ENCODE measurements at places on chromosomes 7 and 10.
A peak's percentile ranks its signal among the peaks of the same experiment; 100 is the strongest.

DNA sequence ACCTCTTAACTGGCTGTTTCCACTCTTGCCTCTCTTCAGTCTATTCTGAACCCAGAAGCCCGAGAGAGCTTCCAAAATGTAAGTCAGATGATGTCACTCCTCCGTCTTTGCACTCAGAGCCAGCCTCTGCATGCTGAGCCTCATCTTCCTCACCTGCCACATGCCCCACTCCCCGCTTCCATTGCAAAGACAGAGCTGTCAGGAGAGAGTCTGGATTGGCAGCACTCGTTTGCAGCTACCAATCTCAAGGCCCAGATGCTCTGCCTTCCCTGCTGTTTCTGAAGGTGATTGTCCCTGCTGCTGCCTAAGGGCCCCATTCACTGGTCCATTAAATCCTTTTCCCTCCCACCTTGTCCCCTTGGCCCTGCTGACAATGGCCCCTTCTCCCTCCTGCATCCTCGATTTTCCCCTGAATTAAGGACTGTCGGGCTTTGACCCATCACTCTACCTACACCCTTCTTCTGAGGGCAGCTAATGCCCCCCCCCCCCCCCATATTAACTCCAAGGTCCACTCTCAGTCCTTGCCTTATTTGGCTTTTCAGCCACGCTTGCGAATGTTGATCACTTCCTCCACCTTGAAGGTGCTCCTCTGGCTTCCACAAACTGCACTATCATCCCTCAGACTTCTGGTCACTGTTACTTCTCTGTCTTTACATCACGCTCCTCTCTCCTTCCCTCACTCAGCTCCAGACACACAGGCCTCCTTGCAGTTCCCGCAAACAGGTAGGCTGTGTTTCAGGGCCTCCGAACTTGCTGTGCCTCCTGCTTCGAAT is 98.5 kb downstream of the CHN2 start:
- DNase-seq: no peak

GRCh38 chr10:113612154-113612553 is 51.7 kb downstream of the NRAP start:
- DNase-seq: no peak

DNA sequence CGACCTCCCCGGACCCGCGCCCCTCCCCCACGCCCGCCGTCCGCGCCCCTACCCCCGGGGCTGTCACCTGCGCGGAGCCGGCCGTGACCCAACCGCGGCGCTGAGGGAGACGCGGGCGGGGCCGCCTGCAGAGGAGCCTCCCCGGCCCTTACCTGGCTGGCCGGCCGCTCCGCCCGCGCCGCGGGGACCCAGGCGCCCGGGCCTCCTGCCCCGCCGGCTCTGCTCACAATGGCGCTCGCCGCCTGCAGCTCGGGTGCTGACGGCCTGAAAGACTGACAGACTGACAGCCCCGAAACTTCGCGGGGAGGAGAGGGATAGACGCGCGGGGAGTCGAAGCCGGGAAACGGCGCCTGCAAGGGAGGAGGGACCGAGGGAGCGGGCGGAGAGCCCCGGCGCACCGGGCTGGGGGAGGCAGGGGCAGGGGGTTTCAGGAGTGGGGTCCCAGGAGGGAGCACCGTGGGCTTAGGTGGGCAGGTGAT is 393 bp downstream of the ZNF467 start:
- no peak for DNase-seq

DNA sequence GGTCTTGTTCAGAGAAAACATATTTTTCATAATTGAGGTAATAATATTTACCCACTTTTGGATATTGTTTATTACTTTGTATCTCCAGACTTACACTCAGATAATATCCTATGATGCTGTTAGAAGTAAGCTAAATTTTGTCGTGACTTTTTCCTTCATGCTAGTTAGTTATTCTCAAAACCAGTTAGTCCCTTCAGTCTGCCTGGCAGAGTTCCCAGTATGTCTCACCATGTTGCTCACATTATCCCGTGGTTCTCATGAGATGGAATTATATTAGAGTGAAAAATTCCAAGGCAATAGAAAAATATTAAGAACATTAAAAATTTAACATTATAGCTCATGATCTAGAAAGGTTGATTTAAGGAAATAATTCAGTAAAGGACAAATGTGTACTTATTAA is 81.5 kb upstream of the SMIM30 start:
- no peak for DNase-seq

DNA sequence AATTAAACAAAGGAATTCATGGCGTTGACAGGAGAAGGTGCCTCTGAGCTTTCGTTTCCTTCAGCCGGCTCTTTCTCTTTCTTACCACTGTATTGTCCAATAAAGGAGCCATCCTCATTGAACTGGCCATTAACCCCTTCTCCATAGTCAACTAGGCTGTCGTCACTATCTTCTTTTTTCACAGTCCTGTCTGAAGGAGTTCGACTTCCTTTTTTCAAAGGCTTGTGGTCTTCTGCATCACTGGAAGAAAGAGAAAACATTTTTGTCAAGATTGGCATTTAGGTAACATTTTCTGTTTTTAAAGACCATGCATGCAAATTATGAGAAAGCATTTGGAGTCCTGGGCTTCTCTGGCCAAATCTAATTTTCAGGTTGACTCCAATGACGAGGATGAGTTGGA is 19.7 kb upstream of the LAMB4 start:
- no peak for DNase-seq

DNA sequence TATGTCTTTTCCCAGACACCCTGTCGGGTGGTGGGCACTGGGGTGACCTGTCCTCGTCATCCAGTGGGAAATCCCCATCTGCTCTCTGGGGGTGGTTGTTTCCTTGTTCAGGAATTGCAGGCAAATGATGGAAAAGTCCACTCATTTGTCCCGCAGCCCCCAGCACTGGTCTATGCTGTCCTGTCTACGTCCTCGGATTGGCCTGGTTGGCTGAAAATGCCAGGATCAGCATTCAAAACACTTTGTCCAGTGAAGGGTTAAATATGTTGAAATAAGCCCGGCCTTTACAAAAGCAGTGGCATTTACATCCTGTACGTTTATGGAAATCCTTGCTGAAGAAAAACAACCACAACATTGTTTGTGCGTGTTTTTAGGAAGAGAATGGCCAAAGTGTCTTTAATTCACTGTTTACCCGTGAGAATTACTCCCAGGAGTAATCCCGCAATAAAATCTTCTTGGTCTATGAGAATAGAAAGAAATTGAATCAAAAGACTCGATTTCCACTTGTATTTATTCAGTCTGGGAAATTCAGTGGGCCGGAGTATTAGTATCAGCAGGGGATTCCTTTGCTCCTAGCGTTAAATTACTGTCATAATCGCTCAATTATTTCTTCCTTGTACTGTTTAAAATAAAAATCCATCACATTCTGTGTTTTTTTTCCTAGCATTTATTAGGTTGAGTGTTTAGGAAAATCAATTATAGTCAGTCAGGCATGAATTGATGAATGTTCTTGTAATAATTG is 116.8 kb upstream of the SH2B2 start:
- no peak for DNase-seq

- no peak for DNase-seq
Observed at GRCh38 chr10:108204528-108205305, 1040.2 kb upstream of the SORCS1 start.

GRCh38 chr10:119493155-119493554 is 49.4 kb downstream of the RGS10 start:
- DNase-seq: no peak

GRCh38 chr7:135152442-135152841 is 4.6 kb downstream of the TMEM140 start:
- DNase-seq: no peak

DNA sequence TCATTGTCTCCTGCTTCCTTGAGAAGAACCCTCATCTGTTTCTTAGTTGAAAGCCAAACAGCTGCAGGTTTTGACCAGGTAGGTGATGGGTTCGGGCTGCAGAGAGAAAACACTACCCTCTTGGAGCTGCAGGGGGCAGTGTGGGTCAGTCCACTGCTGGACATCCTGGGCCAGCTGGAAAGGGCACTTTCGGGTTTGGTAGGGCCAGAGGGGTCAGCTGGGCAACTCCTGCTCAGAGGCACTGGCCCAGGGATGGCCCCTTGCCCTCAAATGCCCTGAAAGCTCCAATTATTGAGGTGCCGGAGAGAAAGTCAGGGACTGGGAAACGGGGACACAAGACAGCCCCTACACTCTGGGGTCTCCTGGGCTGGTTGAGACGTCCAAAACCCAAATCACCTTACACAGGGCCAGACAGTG is 90.7 kb downstream of the MKI67 start:
- no peak for DNase-seq

DNA sequence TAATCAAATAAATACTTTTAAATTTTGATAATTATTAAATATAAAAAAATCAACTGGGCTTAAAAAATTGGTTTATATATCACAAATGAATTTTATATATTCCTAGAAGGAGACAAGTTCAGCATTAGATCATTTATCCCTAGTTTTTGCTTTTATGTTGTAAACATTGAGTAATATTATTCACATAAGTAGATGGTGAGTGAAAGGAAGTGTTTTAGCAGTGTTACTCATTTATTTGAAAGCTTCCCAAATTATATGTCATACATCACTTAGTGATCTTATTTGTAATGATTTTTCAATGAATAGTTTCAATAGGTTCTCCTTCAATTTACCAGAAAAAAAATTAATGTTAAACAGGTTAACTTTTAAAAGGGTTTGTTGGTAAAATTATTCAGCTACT is 15.8 kb downstream of the KLLN start:
- DNase-seq: no peak

- DNase-seq: no peak
Observed at GRCh38 chr7:29871787-29872398, 65.6 kb downstream of the WIPF3 start.

GRCh38 chr7:69823151-69823744 is 225.0 kb downstream of the AUTS2 start:
- DNase-seq: peak; percentile 96

DNA sequence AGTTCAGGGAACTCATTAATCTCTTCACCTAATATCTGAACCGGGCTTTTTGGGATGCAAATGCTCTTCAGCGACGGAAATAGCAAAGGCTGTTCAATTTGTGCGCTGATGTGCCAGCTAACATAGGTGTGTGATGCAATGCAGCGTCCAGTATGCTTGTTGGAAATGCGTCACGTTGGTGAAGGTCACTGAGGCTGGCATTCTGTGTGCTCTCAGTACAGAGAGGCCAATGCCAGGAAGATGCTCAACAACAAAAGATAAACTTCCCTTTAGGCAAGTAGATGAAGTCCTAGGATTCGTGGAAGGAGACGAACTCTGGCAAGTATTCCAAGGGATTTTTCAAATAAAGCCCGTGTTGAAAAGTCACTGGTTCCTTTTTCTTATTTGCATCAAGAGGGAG is 649.5 kb upstream of the MKI67 start:
- DNase-seq: no peak

GRCh38 chr10:12393831-12394230 is 44.5 kb downstream of the CAMK1D start:
- no peak for DNase-seq

- DNase-seq: no peak
Observed at GRCh38 chr7:617614-618538, 98.2 kb upstream of the PDGFA start.

GRCh38 chr10:6275022-6275997 is 72.6 kb downstream of the PFKFB3 start:
- DNase-seq: no peak

GRCh38 chr10:74111799-74112198 is 38.8 kb downstream of the AP3M1 start:
- DNase-seq: no peak

DNA sequence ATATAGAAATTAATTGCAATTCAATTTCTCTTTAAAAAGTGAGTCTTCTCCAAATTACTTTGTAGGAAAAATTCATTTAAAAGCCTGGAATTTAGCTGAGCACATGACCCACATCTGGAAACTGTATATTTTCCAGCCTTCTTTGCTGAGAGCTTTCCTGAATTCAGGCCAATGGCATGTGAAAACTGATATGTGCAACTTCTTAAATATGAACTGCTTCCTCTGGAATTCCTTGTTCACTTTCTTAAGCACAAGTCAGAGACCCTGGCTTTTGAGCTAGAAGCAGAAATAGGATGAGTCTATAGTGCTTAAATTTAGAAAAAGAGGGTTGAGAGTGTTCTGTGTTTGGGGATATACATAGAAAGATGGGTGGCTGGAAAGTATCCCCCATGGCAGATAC is 365.1 kb upstream of the MTPN start:
- no peak for DNase-seq

- DNase-seq: no peak
Observed at GRCh38 chr7:151412318-151412717, 2.5 kb upstream of the WDR86 start.

GRCh38 chr10:50469778-50470193 is 154.0 kb downstream of the SGMS1 start:
- DNase-seq: no peak

DNA sequence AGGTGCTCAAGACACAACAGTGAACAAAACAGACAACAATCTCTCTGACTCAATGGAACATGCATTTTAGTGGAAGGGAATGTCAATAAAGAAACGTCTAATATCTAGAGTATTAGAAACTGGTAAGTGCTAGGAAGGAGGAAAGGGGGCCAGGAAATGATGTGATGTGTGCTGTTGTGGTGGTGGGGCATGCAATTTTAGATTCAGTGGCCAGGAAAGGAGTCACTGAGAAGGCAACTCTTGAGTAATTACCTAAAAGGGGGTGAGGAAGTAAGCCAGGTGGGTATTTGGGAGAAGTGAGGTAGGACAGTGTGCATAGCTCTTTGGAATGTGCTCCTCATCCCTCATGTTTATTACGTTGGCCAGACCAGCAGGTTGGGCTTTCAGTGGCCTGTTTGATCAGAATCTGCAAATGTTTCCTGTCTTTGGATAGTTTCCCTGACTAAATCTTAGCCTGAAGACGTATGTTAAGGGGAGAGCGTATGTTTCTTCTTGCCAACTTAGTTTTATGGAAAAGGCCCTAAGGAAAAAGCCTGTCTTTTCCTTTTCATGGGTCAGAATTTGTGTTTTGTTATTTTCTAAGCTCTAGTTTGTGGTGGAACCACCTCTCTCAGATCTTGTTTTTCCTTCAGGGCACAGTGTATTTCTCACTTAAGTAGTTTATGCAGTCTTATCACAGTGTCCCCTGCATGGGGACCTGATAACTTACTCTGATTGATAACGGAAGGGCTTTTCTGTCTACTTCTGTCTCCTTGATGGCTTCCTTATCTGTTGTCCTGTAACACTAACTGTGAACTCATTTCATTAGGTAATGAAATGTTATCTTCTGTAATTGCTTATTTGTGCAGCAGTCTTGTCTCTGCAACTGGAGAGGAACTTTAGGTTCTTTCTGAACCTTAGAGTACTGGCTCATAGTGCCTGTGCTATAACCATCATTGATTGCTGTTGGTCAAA is 203.7 kb downstream of the AUTS2 start:
- DNase-seq: no peak

- DNase-seq: no peak
Observed at GRCh38 chr10:72597897-72598296, 28.0 kb downstream of the MICU1 start.

Measured in NCI-H187 treated with DMSO at 0.1 percent for 48 hours (cell line).